ENCODE measurements at places on chromosomes 12 and 14.

DNA sequence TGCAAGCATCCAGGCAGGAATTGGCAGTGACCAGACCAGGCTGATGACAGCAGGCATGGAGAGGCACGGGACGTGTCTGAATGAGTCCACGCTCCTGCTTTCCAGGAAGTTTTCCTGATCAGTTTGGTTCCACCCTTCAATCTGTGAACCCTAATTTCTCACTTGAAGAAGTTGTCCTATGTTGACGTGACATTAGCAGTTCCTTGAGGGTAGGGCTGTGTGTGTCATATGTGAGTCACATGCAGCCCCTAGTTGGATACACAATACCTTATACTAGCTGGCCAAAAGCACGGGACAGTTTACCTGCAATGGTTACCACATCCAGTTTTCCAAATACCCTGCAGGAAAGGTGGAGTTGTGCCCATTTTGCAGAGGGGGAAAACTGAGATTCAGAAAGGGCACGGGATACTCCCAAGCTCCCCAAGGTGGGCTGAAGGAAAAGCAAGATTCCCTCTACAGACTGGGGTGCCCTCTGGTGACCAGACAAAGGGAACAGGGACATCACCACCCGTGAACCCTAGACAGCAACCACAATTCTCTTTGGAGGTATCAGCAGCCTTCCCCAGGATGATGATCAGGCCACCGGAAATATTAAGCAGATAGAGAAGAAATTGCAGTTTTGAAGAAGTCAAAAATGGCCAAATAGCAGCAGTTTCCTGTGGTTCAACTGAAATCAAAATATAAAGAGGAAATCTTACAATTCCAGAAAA is 194.5 kb downstream of the PHETA1 start:
- DNase-seq: no peak

GRCh38 chr12:28937196-28937595 is 211.9 kb upstream of the FAR2 start:
- no peak for DNase-seq

DNA sequence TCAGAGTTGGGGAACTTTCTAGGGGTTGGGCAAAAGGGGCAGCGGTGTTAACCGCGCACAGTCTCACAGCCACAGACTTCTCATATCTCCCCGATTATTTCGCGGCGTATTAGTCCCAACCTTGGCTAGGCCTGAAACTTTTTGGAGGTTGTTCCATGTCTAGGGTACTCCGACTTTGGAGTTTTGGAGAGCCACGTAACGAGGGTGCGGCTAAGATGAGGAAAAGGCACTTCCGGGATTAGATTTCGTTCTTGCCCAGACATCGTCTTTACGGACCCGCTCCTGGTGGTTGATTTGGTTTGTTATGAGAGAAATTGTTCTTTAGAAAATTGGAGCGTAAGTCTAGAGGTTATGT is 513 bp downstream of the CCNK start:
- peak; percentile 81 for DNase-seq

DNA sequence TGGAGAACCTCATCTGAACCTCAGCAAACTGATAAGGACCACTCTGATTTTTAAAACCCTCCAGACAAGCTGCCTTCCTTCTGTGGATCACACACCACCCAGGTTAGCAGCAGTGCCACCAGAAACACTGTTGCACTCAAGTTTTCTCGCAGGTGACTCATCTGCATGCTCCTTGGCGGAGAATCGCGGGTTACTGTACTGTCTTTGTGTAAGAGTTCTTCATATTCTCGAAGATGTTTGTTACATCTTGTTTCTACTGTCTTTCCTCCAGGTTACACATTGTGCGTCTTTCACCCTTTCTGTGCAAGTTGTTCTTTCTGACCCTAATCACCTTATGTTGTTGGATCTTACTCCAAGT is 331.2 kb downstream of the CACNA1C start:
- DNase-seq: no peak

DNA sequence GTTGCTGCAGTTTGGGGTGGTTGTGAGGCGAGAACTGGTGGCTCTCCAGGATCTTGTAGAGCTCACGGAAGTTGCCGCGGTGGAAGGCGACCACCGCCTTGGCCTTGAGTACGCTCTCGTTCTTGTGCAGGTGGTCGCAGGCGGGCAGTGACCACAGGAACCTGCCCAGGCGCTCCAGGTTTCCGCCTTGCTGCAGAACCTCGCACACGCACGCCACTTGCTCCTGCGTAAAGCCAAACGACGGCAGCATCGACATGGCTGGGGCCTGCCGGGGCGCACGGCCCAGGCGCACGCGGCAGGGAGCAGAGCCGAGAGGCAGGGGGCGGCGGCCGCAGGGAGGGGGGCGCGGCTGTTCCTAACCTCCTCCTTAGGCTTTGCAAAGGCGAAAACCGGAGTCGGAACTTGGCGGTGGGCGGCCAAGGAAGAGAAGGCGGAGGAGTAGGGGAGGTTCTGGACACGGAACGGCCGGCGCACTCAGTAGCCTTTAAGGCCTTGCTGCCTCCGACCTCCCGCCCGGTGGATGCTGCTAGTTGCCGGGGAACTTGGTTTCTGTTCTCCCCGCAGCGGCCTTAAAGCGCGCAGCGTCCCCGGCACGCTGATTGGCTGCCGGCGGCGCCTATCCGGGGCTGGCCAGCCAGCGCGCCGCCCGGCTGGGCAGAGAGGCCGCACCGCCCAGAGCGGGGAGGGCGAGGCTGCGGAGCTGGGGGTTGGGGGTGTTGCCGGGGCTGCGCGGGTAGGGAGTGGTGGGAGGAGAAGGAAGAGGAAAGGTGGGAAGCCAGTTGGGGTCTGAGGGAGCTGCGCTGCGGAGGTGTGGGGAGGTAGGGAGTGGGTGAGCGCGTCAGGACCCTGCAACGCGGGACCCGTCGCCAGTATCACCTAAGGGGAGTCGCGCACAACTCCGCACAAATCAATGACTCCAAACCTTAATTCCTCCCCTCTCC is at the start of gene SIX1:
SIX1 (minus strand) TSS at position 544 of the 941 bp plus-strand sequence; CDS start at position 256, 288 bp downstream.
- peak; percentile 99 for DNase-seq

DNA sequence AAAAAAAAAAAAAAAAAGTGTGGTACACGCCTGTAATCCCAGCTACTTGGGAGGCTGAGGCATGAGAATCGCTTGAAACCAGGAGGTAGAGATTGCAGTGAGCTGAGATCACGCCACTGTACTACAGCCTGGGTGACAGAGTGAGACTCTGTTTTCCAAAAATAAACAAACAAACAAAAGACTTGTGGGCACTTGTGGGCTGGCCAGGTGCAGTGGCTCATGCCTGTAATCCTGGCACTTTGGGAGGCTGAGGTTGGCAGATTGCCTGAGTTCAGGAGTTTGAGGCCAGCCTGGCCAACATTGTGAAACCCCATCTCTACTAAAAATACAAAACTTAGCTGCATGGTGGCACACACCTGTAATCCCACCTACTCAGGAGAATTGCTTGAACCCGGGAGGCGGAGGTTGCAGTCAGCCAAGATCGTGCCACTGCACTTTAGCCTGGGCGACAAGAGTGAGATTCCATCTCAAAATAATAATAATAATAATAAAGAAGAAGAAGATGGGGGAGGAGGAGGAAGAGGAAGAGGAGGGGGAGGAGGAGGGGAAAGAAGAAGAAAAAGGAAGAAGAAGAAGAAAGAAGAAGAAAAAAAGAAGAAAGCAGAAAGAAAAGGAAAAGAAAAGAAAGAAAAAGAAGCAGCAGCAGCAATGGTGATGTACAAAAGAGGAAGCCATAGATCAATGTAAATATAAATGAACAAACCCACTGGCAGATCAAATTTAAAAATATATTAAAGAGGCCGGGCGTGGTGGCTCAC is 27.9 kb upstream of the CCNT1 start:
- DNase-seq: no peak

DNA sequence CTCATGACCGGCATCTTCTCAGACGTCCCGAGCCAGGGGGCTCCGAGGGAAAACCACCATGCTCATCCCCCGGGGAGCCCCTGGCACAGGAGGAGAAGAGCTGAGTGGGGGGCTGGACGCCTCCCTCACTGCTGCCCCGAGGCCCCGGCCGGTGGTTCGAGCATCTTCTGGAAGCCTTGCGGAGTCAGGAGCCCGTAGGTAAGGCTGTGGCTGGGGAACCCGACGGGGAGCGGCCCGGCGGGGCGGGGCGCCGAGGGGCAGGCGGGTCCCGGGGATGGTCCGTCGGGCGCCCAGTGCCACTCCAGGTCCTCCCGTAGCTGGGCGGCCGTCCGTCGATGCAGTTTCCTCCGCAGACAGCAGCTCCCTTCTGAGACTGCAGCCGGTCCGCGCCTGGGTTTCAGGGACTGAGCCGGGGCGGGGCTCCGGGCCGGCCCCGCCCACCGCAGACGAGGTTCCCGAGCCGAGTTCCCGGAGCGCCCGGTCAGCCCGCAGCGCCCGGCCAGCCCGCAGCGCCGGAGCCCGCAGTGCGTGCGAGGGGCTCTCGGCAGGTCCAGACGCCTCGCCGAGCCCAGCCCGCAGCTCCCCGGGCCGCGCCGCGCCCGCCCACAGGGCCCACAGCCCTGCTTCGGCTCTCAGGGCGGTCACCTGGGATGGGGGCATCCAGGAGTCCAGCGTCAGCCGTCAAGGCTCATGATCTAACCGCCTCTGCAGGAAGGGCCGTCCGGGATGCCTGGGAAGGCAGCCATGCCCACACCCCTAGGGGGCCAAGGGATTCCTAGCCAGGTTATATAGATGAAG is at the start of gene PGF:
PGF (minus strand) TSS at position 369 of the 798 bp plus-strand sequence; CDS start at position 14, 355 bp downstream.
- DNase-seq: peak; percentile 96

DNA sequence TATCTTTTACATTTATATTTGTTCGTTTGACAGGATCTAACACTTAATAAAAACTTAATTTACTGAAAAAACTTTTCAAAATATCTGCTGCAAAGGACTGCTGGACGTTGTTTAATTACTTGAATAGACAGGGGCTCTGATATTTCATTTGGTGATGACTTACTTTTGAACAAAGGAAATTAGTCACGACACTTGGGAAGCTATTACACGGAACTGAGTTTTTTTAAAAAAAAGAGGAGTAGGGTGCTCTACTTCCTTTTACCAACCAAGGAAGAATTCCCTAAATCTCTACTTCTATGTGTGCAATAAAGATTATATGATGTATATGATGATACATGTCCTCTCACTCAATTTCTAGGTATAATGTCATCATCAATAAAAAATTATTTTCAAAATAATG is 4.7 kb downstream of the FGD6 start:
- DNase-seq: peak; percentile 47

- DNase-seq: peak; percentile 45
These were observed at the start of gene TMEM233 for GRCh38 chr12:119593578-119594398. Gene TMEM233 (plus strand): TSS chr12:119593774. CDS start chr12:119593849, 75 bp downstream.

- no peak for DNase-seq
These were observed 122.5 kb upstream of the KRAS start for GRCh38 chr12:25372969-25373817.

Data from osteoblast (primary cell).